T-cell (primary cell): ENCODE measurements at places on chromosomes 5 and 9. TPM values are rescaled to one million over a fixed set of nuclear protein-coding genes. Genes with fewer than 3 reads are reported as not detected.

GRCh38 chr9:18743971-18744370 is 270.0 kb downstream of the ADAMTSL1 start:
- H3K27ac ChIP-seq, result no peak overlapping the region
- no peak overlapping the region for H3K4me3 ChIP-seq
- no peak for DNase-seq
- H3K36me3 ChIP-seq, result no peaks in the 10 kb centered on the region
- H3K4me1 ChIP-seq, result no peaks in the 10 kb centered on the region

DNA sequence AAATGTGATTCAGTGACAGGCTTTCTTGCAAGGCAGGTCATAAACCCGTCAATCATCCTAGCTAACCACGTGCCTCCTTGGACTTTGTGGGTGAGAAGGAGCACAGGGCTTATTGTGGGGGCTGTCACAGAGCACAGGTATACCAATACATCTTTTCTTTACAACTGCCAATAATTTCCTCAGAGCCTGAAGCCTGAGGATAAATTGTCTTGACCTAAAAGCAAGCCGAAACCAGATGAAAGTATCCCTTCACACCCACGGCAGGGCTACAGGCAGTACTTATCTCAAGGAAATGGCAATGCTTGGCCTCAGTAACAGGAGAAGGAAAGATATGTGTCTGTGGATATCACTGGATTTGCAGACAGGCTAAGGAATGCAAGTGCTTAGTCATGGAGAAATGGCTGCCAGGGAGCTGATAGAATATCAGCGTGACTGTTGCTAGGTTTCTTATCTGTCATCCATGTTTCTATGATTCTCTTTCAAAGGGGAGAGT is 90.3 kb upstream of the ZNF366 start:
- no peak for DNase-seq
- H3K27me3 ChIP-seq, result no peaks in the 10 kb centered on the region
- no peak overlapping the region for H3K27ac ChIP-seq
- no peak overlapping the region for H3K4me3 ChIP-seq

- H3K4me3 ChIP-seq, result no peak overlapping the region
- no peaks in the 10 kb centered on the region for H3K4me1 ChIP-seq
- no peak for DNase-seq
- H3K27ac ChIP-seq, result no peak overlapping the region
These were observed 107.5 kb downstream of the EBF1 start for GRCh38 chr5:158992037-158992740.

GRCh38 chr9:81850724-81851123 is 77.5 kb upstream of the SPATA31D4 start:
- no peaks in the 10 kb centered on the region for H3K4me1 ChIP-seq
- H3K36me3 ChIP-seq, result no peaks in the 10 kb centered on the region
- no peaks in the 10 kb centered on the region for H3K27me3 ChIP-seq
- no peak overlapping the region for H3K27ac ChIP-seq
- no peak for DNase-seq

DNA sequence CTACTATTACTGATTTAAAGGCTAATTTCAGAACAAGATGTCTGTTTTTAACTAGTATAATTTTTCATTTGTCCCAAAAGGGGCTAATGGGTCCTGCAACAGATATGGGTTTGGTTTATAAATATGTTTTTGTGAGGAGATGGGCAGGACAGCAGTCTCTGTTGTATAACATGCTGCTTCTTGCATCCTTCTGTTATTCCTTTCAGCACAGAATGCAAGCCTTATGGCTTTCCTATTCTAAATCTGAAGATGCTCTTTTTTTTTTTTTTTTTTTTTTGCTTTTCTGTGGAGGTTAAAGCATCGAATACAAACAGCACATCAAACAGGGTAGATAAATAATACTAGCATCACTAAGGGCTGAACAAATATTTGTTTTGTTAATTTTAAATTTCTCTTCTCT is 235.7 kb downstream of the EFNA5 start:
- H3K4me3 ChIP-seq, result no peak overlapping the region
- no peaks in the 10 kb centered on the region for H3K36me3 ChIP-seq
- H3K27me3 ChIP-seq, result no peaks in the 10 kb centered on the region
- H3K4me1 ChIP-seq, result no peaks in the 10 kb centered on the region
- H3K27ac ChIP-seq, result no peak overlapping the region

DNA sequence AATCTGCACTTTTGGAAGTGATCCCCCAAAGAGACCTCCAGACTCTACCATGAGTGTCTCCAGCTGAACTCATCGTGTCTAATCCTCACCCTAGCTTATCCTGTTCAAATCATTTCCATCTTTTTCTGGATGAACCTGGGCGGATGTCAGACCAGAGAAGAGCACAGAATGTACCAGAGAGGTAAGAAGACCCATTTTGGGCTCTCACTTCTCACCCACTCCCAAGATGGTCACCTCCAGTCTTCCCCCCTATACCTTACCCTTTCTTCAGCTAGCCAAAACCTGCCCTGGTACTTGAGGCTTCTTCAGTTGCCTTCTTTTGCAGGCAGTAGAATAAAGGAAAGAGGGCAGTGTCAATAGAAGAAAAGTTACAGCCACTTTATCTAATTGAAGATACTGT is 27.9 kb upstream of the ANXA2R start:
- peak overlapping the region; percentile 92 for H3K4me3 ChIP-seq
- no peaks in the 10 kb centered on the region for H3K27me3 ChIP-seq
- H3K27ac ChIP-seq, result peak overlapping the region; percentile 91
- peaks cover 22% of the 10 kb centered on the region for H3K4me1 ChIP-seq
- DNase-seq, result no peak

DNA sequence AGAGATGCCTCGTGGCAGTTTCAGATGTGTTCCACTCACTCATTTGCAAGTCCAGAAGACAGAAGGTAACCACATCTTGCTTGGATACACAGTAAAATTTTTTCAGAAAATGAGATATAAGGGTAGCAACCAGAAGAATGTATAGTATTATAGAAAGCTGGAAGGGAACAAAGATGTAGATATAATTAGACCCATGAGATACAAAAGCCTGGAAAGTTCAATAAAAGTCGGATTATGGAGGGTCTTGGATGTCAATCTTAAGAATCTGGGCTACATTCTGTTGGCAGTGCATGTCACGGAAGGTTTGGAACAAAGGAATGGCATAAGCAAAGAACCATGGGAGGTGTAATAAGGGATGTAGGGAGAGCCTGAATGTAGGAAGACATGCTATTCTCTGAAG is 5.1 kb upstream of the CEP78 start:
- peaks cover 5% of the 10 kb centered on the region for H3K4me1 ChIP-seq
- no peaks in the 10 kb centered on the region for H3K36me3 ChIP-seq
- H3K27ac ChIP-seq, result no peak overlapping the region
- H3K27me3 ChIP-seq, result no peaks in the 10 kb centered on the region
- no peak for DNase-seq
- H3K4me3 ChIP-seq, result no peak overlapping the region

DMGDH gene
- 1.2 TPM for total RNA-seq

HACD4 gene
- total RNA-seq, result 10.2 TPM

SH2D3C gene
- 48.6 TPM for total RNA-seq

SNCAIP gene
- total RNA-seq, result not detected

ANKRD33B gene
- total RNA-seq, result 1.0 TPM
